ENCODE measurements at places on chromosomes 3 and 15.

DNA sequence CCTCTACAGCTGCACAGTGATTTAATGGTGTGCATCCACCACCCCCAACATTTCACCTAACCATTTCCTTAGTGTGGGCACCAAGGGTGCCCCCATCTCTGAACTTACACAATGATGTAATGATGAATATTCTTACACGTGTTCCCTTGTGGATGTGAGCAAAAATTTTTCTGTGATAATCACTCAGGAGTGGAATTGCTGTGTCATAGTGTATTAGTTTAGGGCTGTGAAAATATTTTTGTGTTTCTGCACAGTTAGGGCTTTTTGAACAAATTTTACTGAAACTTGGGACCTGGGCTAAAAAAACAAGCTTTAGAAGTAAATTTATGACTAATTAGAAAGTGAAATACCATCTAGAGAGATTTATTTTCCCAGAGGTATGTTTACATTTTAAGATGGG, 134.5 kb upstream of the CCNL1 start:
- no peak for DNase-seq

- DNase-seq = no peak
Observed at GRCh38 chr3:57788624-57789018, 32.5 kb downstream of the SLMAP start.

DNA sequence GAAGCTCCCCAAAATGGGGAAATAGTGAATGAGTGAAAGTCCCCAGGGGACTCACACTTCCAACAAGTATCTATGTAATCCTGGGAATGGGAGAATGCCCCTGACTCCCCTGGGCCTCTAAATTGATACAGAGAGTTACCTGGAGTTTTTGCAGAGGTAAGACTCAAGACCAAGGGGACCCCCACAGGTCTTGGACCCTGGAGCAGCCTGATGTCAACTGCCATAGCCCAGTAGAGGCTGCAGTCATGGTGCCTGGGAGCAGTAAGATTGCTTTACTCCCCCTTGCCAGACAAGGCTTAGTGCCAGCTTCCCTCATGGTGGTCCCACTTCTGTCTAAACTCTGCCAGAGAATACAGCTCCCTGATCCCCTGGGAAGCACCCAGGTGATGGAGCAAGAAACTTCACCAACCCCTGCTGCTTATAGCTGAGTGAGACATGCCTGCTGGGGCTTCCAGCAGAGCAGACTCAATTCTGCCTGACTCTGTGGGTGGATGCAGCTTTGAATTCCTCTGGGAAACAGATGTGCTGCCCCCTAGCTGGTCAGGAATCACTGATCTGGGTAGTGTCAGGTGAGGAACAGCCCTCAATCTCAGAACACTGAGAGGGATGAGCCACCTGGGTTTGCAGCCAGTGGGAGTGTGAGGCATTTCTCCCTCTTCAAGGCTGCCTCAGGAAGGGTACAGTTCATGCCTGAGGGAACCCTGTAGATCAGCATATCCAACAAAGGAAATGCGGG, 485.9 kb downstream of the NSUN3 start:
- DNase-seq = no peak

GRCh38 chr15:58355382-58355971, 76.3 kb upstream of the LIPC start:
- DNase-seq = no peak

GRCh38 chr15:57403566-57404325, 27.4 kb downstream of the CGNL1 start:
- DNase-seq = no peak

GRCh38 chr15:65533057-65533756, 2.9 kb downstream of the HACD3 start:
- no peak for DNase-seq

DNA sequence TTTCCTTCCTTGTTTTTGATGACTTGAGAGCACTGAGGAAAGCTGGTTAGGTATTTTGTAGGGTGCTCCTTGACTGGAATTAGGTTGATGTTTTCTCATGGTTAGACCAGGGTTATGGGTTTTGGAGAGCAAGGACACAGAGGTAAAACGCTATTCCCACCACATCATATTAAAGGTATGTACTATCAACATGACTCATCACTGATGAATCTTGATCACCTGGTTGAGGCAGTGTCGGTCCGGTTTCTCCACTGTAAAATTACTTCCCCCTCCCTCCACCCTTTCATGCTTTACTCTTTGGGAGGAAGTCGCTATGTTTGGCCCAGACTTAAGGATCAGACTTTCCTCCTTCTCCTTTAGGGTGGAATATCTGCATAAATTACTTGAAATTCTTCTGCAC, 201.6 kb downstream of the EDEM1 start:
- no peak for DNase-seq

DNA sequence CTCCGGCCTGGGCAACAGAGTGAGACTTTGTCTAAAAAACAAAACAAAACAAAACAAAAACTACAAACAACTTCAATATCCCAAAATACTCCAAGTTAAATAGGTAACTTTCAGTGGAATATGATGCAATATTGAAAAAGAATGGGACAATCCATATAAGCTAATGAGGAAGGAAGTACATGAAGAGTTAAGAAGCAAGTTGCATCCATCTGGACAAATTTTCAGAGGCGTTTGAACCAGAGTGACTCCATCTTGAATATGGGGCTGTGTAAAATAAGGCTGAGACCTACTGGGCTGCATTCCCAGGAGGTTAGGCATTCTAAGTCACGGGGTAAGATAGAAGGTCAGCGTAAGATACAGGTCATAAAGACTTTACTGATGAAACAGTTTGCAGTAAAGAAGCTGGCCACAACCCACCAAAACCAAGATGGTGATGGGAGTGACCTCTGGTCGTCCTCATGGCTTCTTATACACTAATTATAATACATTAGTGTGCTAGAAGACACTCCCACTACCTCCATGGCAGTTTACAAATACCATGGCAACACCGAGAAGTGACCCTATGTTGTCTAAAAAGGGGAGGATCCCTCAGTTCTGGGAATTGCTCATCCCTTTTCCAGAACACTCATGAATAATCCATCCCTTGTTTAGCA, 58.1 kb upstream of the LCTL start:
- no peak for DNase-seq

- DNase-seq = no peak
Observed at GRCh38 chr15:80502782-80503181, 98.6 kb downstream of the ARNT2 start.

GRCh38 chr3:161208931-161209330, 12.2 kb upstream of the NMD3 start:
- DNase-seq = no peak

DNA sequence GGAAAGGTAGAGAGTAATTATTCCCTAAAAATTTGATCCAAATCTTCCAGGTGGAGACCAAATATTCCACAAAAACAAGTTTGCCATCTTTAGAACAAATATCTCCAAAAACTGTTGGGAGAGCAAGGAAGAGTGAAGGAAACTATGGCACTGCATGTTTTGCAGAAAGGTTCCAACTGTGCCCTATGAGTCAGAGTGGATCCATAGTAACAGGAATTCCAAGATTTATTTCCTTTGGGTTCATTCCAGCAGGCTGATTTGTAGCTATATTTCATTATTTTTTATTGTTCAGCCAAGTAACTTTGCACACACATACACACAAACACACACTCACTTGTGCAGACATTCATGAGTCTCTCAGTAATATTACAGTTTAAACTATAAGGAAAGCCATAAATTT, 459.7 kb upstream of the EPHA6 start:
- no peak for DNase-seq

- DNase-seq = no peak
Observed at GRCh38 chr15:62653122-62653521, 389.4 kb upstream of the TPM1 start.

DNA sequence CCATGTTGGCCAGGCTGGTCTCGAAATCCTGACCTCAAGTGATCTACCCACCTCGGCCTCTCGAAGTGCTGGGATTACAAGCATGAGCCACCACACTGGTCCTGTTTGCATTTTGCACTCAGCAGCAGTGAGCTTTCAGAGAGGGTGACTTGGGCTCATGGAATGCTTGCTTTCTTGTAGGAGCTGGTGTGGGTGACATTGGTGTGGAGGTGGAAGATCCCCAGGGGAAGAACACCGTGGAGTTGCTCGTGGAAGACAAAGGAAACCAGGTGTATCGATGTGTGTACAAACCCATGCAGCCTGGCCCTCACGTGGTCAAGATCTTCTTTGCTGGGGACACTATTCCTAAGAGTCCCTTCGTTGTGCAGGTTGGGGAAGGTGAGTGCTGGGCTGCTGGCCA, 90.3 kb downstream of the FLNB start:
- DNase-seq = no peak

DNA sequence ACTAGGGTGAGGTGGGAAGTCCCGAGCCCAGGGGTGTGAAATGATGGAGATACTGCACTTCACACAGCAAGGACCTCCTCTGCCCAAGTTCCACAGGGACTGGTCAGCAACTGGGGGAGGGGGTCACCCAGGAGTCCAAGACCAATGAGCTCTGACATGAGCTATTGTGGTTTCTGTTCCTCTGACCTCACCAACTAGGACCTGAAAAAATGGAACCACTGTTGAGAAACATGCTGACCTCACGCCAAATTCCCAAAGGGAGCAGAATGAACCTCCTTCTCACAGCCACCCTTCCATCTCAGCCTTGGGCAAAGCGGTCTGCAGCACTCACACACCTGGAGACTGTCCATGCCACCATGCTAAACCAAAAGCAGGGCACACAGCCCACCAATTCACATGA, 69.3 kb downstream of the LRIG1 start:
- DNase-seq = no peak

DNA sequence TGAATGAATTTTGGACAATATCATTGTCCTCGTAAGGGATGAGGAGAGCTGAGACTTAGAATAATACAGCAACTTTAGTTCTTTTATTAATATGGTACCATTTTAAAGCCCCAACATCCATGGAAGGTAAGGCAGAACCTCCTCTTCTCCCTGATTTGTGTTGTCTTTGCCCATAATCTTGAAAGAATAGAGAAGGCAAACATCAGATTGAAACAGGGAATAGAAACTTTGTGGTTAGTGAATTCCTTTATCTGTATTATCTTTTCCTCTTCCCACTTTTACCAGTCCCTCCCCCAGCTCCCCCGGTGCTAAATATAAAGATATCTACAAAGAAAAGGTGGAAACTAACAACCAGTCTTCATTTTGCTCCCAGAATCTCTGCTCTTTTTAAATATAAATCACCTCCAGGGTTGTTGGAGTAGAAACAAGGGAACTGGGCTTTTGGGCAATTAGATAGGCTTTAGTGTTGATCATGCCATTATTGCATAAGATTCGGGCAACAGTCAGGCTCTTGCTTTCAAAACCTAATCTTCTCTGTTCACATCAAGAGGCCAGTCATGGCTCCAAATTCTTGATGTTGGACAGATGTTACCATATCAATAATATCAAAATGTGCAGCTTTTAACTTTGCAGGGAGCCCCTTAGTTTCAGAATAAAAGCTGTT, 32.5 kb downstream of the ITPR1 start:
- DNase-seq = no peak

DNA sequence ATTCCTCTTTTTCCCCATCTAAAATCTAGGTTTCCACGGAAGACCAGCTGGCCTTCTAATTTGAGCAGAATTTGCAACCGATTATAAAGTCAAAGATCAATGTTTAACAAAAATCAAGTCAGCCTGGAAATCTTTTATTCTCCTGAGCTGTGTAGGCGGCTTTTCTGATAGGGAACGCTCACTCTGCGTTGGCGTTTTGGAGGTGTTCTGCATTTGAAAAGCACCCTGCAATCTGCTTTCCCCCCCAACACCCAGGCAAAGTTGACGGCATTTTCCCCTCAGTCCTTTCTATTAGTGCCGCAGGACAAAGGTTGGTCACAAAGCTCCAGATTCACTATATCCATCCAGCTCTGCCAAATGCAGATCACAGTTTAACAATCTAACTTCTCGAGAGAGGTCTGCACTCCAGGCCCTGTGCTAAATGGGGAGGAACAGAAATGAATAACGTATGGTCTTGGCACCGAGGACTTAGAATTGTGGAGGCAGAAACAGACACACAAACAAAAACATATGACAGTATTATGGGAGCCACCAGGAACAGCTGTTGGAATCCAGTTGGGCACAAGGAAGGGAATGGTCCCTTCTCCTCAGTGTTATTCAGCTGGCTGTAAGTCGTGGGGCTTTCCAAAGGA, 50.4 kb upstream of the LARS2 start:
- DNase-seq = no peak

- no peak for DNase-seq
Observed at GRCh38 chr3:194206320-194206719, 70.4 kb downstream of the HES1 start.

- DNase-seq = no peak
Observed at GRCh38 chr3:97983933-97984491, 11.8 kb upstream of the RIOX2 start.

DNA sequence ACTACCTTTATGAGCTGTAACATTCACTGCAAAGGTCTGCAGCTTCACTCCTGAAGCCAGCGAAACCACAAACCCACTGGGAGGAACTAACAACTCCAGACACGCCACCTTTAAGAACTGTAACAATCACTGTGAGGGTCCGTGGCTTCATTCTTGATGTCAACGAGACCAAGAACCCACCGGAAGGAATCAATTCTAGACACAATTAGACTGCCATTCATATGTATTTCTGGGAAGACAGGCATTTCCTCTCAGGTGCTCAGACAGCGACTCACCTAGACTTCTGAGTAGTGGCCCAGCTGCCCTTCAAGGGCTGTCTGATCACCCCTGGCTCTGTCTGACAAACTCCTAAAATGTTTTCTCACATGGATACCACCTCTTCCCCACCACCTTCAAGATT, 506.8 kb downstream of the PDCD6IP start:
- no peak for DNase-seq

DNA sequence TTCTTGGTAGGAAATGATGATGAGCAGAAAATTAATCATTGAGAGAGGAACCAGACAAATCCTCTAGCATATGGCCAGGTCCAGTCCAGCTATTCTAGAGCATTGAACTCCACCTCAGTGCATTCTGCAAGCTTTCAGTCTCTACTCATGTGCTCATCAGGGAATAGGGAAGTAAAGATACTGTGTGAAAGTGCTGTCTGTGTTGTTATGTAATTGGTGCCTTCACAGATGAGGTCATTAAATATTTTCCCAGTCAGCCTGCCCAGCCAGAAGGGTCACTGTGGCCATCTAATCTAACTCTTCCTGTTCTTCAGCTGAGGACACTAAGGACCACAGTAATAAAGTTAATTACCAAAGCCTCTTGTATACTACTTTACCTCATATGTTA, 28.2 kb downstream of the C3orf62 start:
- no peak for DNase-seq

DNA sequence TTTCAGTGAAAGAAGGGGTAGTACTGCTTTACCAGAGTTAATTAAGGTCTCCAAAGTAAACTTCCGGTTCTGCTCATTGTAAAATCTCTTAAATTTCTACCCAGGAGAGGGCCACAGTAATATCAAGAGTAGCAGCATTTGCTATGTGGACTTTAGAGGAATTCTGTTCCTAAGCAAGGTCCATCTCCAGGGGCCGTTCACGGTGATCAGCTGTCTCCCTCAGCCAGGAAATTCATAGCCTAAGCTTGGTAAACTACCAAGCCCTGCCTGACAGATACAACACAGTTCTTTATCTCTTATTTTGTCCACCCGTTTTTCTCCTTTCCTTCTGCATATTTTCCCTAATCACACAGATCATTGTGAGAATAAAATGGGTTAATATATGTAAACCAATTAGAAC, 2.3 kb downstream of the DUT start:
- no peak for DNase-seq

Measured in activated T-cell treated with anti-CD3 and anti-CD28 coated beads for 24 hours (primary cell).